ENCODE measurements at places on chromosomes 6 and 20. TPM values are rescaled to one million over a fixed set of nuclear protein-coding genes. Genes with fewer than 3 reads are reported as not detected.

DNA sequence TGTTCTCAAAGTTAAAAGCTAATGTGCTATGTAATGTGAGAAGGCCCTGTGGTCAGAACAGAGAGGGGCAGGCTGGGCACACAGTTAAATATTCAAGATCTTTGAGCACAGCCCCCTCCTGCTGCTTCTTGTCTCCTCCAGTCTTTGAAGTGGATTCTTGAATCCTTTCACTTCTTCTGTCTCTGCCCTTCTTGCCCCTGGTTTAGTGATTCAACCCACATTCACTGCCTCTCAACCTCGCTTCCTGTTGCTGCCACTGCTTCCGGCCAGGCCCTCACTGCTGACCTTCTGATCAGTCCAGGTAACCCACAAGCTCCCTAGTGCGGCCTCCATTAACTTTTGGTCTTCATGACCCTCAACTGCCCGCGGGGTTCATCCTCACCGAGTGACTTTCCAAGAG, 417.3 kb upstream of the NOX3 start:
- no peaks in the 10 kb centered on the region for H3K36me3 ChIP-seq
- no peak overlapping the region for H3K4me3 ChIP-seq
- DNase-seq: no peak
- no peaks in the 10 kb centered on the region for H3K4me1 ChIP-seq
- no peak overlapping the region for H3K27ac ChIP-seq
- no peaks in the 10 kb centered on the region for H3K27me3 ChIP-seq

AP5S1 gene
- 3.4 TPM for total RNA-seq

DNA sequence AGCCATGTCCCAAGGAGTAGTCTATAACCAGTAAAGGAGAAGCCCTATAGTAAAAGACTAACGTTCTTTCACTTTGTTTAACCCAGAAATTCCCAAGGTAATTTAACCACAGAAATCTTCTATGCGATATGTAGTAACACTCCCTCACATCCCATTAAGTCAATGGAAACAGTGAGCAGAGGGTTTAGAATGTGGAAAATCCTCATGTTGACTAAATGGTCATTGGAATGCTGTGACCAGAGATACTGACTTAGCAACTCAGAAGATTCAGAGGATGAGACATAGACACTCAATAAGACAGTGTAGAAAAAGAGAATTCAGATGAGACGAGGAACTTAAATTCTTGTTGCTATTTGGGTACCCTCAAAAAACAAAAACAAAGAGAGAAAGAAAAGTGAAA, 562.2 kb upstream of the NOX3 start:
- no peak for DNase-seq
- no peaks in the 10 kb centered on the region for H3K4me1 ChIP-seq
- H3K27ac ChIP-seq: no peak overlapping the region

RIPOR3 gene
- 4.5 TPM for total RNA-seq

DNA sequence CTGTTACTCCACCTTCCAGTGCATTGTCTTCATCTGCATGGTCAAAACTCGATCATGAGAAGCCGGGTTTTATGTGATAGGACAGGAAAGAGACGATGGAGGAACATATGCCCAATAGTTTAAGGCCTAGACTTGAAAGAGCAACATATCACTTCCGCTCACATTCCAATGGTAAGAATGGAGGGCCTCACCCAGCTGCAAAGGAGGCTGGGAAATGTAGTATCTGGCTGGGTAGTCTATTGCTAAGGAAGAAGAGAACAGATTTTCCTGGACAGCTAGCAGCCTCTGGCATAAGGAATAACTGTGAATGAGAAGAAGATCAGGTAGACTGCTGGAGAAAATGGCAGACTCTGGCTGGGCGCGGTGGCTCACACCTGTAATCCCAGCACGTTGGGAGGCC, 19.2 kb downstream of the FITM2 start:
- H3K27me3 ChIP-seq: no peaks in the 10 kb centered on the region
- H3K27ac ChIP-seq: no peak overlapping the region
- no peak for DNase-seq

ZSCAN31 gene
- 8.8 TPM for total RNA-seq

STK4 gene
- total RNA-seq: 33.8 TPM

DNA sequence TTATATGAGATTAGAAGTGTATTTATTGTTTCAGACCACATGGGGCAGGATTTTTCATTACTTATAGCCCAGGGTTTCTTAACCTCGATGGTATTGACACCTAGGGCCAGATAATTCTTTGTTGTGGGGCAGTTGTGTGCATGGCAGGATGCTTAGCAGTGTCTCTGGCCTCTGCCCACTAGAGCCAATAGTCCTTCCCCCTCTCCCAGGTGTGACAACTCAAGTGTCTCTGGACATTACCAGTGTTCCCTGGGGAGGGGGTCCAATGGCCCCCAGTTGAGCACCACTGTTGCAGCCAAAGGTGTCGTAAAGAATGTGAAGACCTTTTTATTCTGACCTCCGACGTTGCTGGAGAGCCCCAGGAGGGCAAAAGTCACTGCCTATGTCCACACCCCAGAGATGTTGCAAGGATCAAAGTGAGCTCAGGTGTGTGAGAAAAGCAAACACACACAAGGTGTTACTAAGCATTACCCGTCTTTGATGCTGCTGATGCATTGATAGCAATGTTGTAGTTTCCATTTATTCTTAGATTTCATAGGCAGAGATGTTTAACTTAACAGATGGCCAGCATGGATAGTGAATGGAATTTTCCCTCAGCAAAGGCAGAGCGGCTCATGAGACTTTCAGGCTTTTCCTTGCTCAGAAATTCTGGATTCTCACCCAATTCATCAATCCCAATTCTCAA, 22.2 kb downstream of the BANF2 start:
- no peaks in the 10 kb centered on the region for H3K27me3 ChIP-seq
- no peaks in the 10 kb centered on the region for H3K36me3 ChIP-seq
- no peak overlapping the region for H3K4me3 ChIP-seq
- DNase-seq: no peak
- H3K27ac ChIP-seq: no peak overlapping the region

BNIP5 gene
- not detected for total RNA-seq
